ENCODE measurements at places on chromosomes 2 and 18. TPM values are rescaled to one million over a fixed set of nuclear protein-coding genes. Genes with fewer than 3 reads are reported as not detected.

GRCh38 chr2:64695721-64696261 lies 42.1 kb upstream of the SERTAD2 start:
- DNase-seq: no peak

- no peak for DNase-seq
Measured at GRCh38 chr2:241947004-241947350, 77.4 kb downstream of the RTP5 start.

DNA sequence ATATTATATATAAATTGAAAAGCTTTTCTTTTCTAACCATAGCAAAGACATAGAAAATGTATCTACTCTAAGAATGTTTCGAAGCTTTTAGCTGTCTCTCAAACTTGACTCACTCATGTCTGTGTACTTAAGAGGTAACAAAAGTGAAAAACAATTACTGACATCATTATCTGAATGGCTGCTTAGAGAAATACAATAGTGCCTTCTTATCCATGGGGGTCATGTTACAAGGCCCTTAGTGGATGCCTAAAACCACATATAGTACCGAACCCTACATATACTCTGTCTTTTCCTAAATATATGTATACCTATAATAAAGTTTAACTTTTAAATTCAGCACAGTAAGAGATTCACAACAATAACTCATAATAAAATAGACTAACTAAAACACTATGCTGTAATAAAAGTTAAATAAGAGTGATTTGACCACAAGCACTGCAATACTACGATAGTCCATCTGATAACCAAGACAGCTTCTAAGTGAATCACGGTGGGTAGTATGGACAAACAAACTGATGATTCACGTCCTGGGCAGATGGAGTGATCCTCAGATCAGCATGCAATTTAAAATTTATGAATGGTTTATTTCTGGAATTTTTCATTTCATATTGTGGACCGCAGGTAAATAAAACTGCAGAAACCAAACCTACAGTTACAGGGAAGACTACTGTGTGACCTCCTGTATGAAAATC lies 246.2 kb downstream of the XIRP2 start:
- DNase-seq: no peak

DNA sequence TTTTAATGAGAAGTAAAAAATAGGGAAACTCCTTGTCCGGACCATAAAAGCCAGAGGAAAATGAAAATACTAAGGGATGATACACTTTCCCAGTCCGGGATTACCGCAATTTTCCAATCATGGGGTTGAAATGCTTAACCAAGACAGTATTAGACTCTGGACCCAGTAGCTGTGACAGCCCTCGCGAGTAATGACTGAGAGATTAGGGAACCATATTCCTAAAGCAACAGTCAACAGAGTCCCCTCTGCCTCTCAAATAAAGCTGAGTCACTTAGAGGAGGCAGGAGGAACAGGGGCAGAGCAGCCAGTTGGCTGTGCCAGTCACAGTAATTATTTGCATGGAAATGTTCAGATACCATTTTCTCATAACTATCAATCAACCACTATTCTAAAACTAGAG lies 34.8 kb downstream of the GPATCH11 start:
- DNase-seq: no peak

GRCh38 chr2:233470011-233470687 lies 96.4 kb downstream of the USP40 start:
- peak; percentile 83 for DNase-seq

- DNase-seq: no peak
Measured at GRCh38 chr2:62302631-62303435, 106.9 kb downstream of the B3GNT2 start.

GRCh38 chr2:224780823-224781222 lies 64.7 kb upstream of the CCDC195 start:
- DNase-seq: no peak

DNA sequence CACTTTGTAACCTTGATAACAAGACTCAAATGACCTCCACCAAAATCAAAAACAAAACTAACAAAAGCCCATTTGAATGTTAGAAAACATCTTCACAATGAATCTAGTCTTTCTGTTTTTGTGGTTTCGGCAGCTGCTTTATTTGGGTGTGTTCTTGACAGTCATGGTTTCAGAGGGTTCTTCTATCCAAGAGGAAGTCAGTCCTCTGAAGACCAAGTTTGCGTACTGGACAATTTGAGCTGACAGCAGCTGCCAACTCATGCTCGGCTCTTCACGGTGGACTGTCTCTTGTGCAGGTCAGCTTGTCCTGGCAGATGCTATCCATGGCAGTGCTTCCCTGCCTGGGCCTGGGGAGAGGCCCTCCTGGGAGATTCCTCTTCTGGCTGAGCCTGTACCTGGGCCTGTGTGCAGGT lies 91.0 kb downstream of the TMEM17 start:
- peak; percentile 40 for DNase-seq

- no peak for DNase-seq
Measured at GRCh38 chr2:223404616-223405015, 197.5 kb downstream of the SCG2 start.

DNA sequence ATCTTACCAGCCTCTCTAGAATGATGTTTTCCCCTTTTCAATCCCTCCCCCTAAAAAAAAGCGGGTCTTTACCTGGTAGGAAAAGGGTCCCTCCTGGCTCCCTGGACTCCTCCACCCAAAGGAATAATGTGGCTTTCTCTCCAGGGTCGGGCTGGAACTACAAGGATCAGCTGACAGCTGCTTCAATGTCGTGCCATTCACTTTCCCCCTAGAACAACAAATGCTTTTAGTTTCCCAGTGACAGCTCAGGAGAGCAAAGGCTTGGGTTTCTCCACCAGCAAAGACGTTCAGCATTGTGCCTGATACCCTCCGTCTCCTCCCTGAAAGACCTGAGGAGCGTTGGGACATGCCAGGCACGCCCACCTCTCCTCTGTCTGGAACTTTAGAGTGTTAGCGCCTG lies 173.8 kb upstream of the SIX3 start:
- no peak for DNase-seq

GRCh38 chr2:172090044-172090961 lies 5.0 kb downstream of the DLX1 start:
- no peak for DNase-seq

GRCh38 chr2:156046900-156047299 lies 285.6 kb downstream of the NR4A2 start:
- DNase-seq: no peak

- no peak for DNase-seq
Measured at GRCh38 chr2:141899740-141900139, 231.1 kb downstream of the LRP1B start.

The SLC5A7 gene
- not detected for total RNA-seq

The TMEM214 gene
- total RNA-seq: 29.6 TPM

The ALPP gene
- not detected for total RNA-seq

The SERPINB3 gene
- total RNA-seq: not detected

The LTBP1 gene
- total RNA-seq: 150 TPM

The VIT gene
- total RNA-seq: 34.9 TPM

The CXCR1 gene
- 0.59 TPM for total RNA-seq

The RTP5 gene
- not detected for total RNA-seq

The SLC9A4 gene
- not detected for total RNA-seq

Data from heart left ventricle (tissue), 16 donors.